Spleen (tissue), 13 donors: ENCODE measurements at places on chromosomes 11 and 22. TPM values are rescaled to one million over a fixed set of nuclear protein-coding genes. Genes with fewer than 3 reads are reported as not detected.

- no peak for DNase-seq
- peaks cover 5% of the 10 kb centered on the region for H3K27me3 ChIP-seq
- no peak overlapping the region for H3K27ac ChIP-seq
- H3K4me3 ChIP-seq = no peak overlapping the region
These were observed 17.3 kb upstream of the INSC start for GRCh38 chr11:15097411-15097810.

DNA sequence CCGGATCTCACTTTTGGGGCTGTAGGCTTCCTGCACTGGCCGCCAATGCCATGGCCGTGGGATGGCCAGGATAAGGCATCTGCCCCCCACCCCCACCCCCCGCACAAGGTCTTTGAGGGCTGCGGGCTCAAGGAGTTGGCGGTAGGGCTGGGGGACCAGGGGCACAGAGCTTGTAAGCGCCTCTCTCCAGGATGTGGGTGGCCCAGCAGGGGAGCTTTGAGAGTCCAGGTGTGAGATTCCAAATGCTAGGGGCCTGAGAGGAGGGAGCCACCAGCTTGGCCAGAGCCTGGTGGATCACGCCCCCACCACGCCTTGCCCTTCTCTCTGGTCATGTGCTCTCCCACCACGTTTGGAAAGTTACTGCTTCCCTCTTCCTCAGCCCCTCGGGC is 5.0 kb downstream of the CD81 start:
- H3K27ac ChIP-seq = peak overlapping the region; percentile 98
- no peak overlapping the region for H3K4me3 ChIP-seq
- DNase-seq = peak; percentile 78
- H3K36me3 ChIP-seq = peaks cover 7% of the 10 kb centered on the region
- H3K4me1 ChIP-seq = peaks cover 78% of the 10 kb centered on the region
- no peaks in the 10 kb centered on the region for H3K27me3 ChIP-seq

DNA sequence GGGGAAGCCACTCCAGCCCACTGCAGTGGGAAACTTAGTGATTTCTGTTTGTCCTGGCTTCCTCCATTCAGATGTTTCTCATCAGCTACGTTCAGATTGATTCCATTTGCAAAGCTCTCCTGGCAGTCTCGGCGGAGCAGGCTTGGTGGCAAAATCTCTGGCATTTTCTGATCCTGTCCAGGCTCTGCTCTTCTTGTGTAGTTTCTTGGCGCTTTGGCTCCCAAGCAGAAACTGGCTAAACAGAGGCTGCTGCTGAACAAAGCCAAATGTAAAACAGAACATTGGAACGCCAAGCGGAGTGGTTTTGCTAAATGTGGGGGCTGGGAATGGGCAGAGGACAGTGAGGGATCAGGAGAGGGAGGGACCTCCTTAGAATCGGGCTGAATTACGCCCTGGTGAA is 36.7 kb downstream of the ADAMTS8 start:
- H3K4me3 ChIP-seq = no peak overlapping the region
- H3K4me1 ChIP-seq = peaks cover 17% of the 10 kb centered on the region
- no peak for DNase-seq

DNA sequence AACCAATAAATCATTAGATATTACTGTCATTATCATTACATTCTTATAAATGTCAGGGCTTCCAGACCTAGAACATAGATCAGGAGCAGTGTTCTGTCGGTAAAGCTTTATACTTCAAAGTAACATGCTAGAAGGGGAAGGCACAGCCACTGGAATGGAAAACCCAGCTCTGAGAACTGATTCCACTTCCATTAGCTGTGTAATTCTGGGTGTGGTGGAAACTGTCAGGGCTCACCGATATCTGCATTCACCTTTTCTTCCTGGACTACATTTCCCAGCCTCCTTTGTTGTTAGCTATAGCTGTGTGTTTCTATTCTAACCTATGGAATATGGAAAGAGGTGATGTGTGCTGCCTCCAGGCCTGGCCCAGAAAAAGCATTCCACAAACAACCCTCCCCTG is 585.8 kb downstream of the BUD13 start:
- no peaks in the 10 kb centered on the region for H3K4me1 ChIP-seq
- H3K4me3 ChIP-seq = no peak overlapping the region
- no peak for DNase-seq
- peaks cover 6% of the 10 kb centered on the region for H3K27me3 ChIP-seq
- H3K36me3 ChIP-seq = no peaks in the 10 kb centered on the region

- no peaks in the 10 kb centered on the region for H3K27me3 ChIP-seq
- H3K27ac ChIP-seq = peak overlapping the region; percentile 90
- H3K4me1 ChIP-seq = peaks cover 38% of the 10 kb centered on the region
- no peak for DNase-seq
- H3K4me3 ChIP-seq = no peak overlapping the region
These were observed 2.7 kb downstream of the REXO2 start for GRCh38 chr11:114441921-114442320.

- no peaks in the 10 kb centered on the region for H3K36me3 ChIP-seq
- no peaks in the 10 kb centered on the region for H3K4me1 ChIP-seq
- no peak overlapping the region for H3K27ac ChIP-seq
- DNase-seq = no peak
These were observed 124.3 kb downstream of the C11orf58 start for GRCh38 chr11:16862726-16863125.

GRCh38 chr11:88280673-88281316 is 56.7 kb downstream of the CTSC start:
- DNase-seq = no peak
- no peak overlapping the region for H3K27ac ChIP-seq

GRCh38 chr11:79592406-79592805 is 151.6 kb upstream of the TENM4 start:
- no peak for DNase-seq
- no peak overlapping the region for H3K27ac ChIP-seq
- no peaks in the 10 kb centered on the region for H3K4me1 ChIP-seq
- no peaks in the 10 kb centered on the region for H3K27me3 ChIP-seq
- no peak overlapping the region for H3K4me3 ChIP-seq
- no peaks in the 10 kb centered on the region for H3K36me3 ChIP-seq

Gene UVRAG
- 13.8 TPM for polyA plus RNA-seq

Gene BIRC3
- polyA plus RNA-seq = 35.0 TPM

DNA sequence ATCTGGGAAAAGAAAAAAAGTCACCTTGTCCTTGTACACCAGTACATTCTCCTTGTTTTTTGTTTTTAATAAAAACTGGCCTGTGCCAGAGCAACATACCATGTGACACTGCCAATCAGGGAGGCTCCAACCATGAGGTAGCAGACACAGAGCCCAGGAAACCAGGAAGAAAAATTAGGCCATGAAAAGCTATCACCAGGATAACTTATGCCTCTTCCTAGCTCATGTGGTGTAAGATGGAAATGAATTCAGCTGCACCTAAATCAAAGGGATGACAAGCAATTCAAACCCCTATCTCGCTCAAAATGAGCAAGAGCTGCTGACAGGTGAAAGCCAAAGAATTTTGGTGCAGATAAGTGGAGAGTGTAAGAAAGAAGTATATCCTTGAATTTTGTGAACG is 7.7 kb downstream of the DRD2 start:
- DNase-seq = no peak
- H3K4me1 ChIP-seq = no peaks in the 10 kb centered on the region
- no peaks in the 10 kb centered on the region for H3K36me3 ChIP-seq
